NCI-H748 treated with DMSO at 0.1 percent for 48 hours (cell line): ENCODE measurements at places on chromosomes 1 and 21.

DNA sequence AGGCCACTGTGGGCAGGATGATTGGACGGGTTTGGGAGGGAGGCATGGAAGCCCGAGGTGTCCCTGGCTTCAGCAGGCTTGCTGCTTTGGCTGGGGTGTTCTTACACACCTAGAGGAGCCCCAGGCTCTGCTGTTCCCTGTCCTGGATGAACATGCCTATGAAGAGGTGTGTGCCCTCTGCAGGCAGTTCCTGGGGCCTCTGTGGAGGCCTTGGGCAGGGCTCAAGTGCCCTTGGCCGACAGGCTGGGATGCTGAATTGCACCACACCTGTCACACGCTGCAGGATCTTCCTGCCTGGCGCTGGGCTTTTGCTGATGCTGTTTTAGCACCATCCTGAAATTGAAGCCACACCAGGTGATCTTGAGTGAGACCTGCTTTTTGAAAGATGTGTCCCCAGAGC, 415.0 kb upstream of the VAMP3 start:
- no peak for DNase-seq

- no peak for DNase-seq
These were observed 3.6 kb upstream of the RASSF5 start for GRCh38 chr1:206503591-206504362.

DNA sequence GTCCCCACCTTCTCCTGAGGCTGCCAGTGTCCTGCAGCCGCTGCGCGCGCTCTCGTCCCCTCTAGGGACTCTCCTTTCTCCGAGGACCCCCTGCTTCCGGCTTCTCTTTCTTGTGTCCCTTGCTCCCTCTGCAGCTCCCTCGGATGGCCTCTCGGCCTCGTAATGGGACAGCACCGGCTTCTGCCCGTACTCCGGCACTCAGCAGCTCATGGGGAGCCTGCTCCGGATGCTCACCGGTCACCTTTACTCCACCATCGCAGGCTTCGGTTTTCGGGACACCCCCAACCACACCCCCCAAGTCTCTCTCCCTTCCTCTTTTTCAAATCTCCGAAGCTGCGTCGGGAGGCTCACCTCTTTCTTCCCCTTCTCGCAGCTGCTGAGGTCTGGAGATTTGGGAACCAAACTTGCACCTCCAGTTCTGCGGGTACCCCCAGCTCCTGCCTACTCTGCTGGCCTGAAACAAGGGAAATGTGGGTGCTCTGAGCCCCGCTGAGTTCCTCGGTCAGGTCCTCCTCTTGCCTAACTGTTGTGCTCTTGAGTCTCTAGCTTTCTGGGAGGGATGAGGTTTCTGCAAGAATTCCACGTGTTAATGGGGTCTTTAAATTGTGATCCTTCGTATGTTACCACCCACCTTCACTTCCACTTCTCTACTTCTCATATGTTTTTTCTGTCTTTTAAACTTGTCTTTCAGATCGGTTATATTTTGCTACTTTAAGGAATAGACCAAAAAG, 930 bp downstream of the CDC14A start:
- DNase-seq: peak; percentile 19

DNA sequence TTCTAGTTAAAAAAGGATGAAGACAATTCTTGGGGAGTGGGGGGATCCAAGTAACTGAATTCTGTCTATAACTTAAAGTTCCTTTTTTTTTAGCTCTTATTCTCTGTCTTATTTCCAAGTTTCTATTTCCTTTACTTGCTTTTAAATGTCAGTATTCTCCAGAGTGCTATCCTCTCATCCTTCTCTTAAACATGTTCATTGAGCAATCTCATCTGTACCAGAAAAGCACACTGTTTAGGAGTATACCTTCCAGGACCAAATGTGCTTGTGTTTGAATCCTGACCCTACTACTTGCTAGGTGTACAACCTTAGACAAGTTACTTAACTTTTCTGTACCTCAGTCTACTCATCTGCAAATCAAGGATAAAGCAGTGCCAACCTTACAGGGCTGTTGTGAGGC, 50.1 kb downstream of the AKT3 start:
- no peak for DNase-seq

GRCh38 chr1:225654688-225655508, 2.0 kb upstream of the ENAH start:
- DNase-seq: no peak

- no peak for DNase-seq
These were observed 209.7 kb downstream of the LRRC7 start for GRCh38 chr1:69777423-69777822.

DNA sequence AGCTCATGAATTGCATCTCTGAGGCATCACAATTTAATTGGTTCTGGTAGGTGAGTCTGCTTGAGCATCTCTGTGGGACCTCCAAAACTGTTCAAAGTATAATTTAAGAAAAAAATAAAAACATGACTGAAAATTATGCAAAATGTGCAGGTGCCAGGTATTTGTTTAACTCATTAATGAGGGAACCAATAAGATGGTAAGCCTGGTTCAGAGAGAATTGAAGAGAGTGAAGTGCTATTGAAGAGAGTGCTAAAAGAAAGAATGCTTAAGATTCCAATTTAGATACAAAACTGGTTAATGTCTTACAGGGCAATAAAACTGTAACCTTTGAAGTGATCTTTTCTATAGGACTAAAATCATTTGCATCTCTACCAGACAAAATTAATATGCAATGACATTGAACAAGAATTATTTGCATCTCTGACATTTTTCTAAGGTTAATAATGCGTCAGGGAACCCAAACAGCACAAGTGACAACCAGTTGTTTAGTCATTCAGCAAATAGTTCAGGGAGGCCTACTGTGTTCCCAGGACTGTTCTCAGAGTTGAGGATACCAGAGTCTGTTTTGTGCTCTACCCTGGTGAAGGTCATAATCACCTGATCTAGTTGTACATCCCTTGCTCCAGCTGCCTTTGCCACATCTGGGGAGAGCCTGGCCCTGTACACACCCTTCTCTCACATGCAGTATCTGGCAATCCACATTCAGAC, 183.5 kb downstream of the PATJ start:
- DNase-seq: no peak

DNA sequence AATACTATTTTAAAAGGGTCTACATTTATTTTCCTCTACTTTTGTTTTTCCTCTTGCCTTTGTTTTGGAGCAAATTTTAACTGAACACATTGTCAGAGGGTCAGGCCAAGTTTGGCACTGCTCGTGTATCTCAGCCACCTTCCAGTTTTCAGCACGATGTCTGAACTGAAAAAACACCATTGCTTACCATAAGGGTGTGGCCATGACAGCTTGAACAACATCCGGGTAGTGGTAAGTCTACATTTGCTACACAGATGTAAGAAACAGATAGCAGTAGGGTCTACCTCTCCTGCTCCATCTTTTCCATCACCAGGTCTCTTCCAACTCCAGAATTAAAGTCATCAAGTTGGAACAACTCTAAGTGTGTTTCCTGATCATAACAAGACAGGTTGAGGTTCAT, 4.2 kb downstream of the HIVEP3 start:
- DNase-seq: peak; percentile 84

DNA sequence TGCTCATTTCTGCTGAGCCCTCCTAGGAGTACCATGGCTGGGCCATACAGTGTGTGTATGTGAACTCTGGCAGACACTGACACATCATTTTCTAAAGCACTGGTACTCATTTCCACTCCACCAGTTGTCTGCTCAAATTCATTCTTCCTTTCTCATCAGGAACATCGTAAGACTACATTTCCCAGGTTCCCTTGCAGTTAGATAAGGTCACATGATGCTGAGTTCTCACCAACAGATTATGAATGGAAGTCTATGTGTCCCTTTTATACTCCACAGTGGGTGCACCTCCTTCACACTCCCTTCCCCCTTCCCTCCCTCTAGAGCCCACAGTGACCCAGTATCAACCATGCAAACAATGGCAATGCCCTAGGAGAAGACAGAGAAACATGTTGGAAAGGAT, 38.3 kb upstream of the PAX7 start:
- DNase-seq: no peak

DNA sequence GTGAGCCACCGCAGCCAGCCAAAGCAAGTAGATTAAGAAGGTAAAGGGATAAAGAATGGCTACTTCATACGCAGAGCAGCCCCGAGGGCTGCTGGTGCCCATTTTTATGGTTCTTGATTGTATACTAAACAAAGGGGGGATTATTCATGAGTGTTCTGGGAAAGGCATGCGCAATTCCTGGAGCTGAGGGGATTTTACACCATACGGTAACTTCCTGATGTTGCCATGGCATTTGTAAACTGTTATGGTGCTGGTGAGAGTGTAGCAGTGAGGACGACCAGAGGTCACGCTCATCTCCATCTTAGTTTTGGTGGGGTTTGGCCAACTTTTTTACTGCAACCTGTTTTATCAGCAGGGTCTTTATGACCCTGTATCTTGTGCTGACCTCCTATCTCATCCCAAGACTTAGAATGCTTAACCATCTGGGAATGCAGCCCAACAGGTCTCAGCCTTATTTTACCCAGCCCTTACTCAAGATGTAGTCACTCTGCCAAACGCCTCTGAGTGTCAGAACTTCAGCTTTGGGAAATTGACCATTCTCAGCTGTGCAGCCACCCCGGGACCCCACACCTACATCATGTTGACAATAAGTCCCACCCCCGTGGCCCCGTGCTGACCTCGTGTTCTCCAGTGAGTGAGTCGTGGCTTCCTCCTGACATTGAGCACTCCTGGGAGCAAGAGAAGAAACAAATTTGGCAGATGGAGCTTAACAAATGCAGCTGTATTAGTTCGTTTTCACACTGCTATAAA, 149.4 kb upstream of the COL6A1 start:
- DNase-seq: no peak

DNA sequence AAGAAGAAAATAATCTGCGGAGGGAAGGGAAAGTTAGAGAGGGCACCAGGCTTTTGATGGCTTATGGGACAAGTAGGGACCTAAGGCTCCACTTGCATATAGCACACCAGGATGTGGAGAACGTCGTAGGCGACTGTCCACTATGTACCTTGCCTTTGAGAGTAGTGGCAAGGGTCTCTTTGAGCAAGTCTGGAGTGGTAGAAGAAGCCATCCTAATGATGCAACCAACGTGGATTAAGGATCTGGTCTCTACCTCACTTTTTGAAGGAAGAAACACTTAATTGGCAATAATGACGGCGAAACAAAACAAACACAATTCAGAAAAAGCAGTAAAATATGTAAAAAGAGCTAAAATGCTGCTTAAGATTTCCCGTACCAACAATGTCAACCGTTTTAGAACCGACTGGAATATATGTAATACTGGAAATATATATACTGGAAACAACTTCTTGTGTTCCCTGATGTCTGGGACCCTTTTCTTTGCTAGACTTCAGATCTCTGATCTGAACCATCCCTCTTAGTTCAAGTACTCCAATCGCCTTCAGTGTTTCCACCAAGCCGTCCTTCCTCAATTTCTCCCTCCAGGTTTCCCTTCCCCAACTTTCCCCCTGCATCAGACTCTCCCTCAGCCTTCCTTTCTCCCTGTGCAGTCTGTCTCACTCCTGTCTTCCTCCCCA, 821 bp upstream of the KHDRBS1 start:
- no peak for DNase-seq

DNA sequence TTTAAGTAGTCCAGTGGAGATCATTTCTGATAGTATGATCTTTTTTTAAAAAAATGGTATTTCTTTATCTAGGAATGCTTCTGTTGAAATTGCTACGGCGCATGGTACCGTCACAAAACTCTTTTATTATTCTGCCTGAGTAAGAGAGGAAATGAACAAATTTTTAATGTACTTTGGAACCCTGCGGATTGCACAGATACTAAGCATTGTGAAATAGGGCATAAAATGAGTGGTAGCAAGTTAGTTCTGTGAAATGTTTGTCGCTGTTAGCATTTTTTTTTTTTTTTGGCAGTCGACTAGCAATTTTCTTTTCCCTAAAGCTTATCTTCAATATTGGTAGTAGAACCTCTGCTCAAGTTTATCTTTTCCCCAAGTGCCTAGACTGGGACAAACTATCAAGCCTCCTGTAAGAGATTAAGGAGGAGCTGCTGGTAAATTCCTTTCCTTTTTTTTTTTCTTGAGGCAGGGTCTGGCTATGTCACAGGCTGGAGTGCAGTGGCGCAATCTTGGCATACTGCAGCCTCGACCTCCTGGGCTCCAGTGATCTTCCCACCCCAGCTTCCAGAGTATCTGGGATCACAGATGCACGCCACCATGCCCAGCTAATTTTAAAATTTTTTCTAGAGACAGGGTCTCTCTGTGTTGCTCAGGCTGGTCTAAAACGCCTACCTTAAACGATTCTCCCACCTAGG, 2.2 kb downstream of the ITSN1 start:
- DNase-seq: no peak
